Activated T-helper 2 cell treated with anti-CD3 and anti-CD28 coated beads, Interferon-gamma antibody, Interleukin-2, Interleukin-4, amounts not matched to agents 10 μg/mL and 5 μg/mL and 100 μg/mL, durations not matched to agents 14 hours and 24 hours and 36 hours (primary cell): ENCODE measurements at places on chromosomes 3 and 15. TPM values are rescaled to one million over a fixed set of nuclear protein-coding genes. Genes with fewer than 3 reads are reported as not detected.
A peak's percentile ranks its signal among the peaks of the same experiment; 100 is the strongest.

- no peak for DNase-seq
These were observed 30.3 kb upstream of the SETD2 start for GRCh38 chr3:47193871-47194859.

DNA sequence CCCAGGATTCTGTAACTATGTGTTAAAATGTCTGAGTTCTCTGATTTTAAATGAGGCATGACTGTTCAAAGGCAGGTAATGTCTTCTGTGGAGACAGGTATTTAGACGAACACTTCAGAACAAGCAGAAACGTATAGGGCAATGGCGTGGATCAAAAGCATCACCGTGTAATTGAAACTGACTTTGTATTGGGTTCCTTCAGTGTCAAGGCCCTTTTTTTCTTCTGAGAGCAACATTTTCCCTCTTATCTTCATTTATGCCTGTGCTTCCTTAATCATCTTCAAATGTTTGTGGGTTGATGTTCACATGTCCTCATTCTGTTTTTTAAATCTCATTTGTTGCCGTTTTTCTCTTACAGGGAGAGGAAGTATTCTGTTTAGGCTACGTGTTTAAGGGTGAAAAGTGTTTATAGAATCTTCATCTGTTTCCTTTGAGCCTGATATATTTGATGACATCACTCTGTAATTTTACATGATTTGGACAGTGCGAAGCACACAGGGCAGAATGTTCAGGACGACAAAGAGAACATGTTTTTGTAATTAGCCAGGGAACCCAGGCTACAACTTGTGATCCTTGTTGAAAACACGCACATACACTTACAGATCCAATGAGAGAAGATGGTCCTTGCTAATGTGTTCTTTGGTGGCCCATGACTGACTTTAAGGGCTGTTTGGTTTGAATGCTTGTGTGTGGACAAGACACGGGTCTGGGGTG lies 196.0 kb downstream of the LRTM1 start:
- no peak for DNase-seq

DNA sequence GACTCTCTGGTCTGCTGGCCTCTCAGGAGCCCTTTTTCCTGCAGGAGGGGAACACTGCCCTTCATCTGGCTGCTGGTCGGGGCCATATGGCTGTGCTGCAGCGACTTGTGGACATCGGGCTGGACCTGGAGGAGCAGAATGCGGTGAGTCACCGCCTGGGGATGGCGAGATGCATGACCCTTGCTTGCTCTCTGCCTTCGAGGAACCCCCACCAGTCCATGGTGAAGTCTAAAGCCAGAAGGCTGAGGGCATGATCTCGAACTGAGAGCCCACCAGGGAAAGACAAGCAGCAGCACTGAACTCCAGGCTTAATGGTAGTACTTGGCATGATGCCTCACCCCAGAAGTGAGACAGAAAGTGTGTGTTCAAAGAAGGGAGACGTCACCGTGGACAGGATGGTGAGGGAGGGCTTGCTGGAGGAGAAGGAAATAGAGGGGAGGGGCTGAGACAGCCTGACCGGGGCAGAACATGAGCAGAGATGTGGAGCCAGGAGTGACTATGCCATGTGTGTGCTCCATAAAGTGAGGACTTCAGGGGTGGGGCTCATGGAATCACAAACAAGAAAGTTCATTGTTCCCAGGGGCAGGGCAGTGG lies 19.2 kb downstream of the ANKDD1A start:
- no peak for DNase-seq

DNA sequence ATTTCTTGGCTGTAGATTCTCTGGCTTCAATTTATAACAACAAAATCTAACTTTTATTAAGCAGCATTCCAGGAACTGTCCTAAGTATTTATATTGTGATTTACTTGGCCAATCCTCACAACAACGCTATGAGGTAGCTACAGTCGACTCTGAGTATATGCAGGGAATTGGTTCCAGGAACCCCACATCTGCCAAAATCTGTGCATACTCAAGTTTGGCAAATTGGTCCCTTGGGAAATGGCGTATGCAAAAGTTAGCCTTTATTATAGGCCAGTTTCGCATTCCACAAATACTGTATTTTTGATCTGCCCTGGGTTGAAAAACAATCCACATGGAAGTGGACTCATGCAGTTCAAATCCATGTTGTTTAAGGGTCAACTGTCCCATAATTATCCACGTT lies 53.9 kb downstream of the RAP2B start:
- no peak for DNase-seq

SHISA5 gene
- 65.6 and 69.5 TPM in 2 replicates for total RNA-seq

MAP1A gene
- 1.9 TPM in 2 replicates for total RNA-seq

DNA sequence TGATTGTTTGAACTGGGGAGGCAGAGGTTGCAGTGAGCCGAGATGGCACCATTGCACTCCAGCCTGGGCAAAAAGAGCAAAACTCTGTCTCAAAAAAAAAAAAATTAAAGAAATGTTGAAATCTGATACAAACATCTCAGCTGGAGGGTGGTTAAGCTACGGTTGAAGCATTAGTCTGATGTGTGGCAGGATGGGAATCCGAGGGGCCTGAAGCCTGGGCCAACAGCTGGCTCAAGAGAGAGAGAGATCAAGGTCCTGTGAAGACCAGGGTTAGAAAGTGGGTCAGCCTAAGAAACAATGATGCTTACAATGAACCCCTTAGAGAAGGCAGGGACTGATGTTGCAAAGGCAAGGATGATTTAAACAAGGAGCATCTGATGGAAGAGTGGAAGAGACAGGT lies 69.8 kb downstream of the CD200R1L start:
- DNase-seq = no peak

GRCh38 chr15:90174140-90174875 lies 26.8 kb upstream of the SEMA4B start:
- DNase-seq = no peak

LTF gene
- total RNA-seq = not detected in 2 replicates

DNA sequence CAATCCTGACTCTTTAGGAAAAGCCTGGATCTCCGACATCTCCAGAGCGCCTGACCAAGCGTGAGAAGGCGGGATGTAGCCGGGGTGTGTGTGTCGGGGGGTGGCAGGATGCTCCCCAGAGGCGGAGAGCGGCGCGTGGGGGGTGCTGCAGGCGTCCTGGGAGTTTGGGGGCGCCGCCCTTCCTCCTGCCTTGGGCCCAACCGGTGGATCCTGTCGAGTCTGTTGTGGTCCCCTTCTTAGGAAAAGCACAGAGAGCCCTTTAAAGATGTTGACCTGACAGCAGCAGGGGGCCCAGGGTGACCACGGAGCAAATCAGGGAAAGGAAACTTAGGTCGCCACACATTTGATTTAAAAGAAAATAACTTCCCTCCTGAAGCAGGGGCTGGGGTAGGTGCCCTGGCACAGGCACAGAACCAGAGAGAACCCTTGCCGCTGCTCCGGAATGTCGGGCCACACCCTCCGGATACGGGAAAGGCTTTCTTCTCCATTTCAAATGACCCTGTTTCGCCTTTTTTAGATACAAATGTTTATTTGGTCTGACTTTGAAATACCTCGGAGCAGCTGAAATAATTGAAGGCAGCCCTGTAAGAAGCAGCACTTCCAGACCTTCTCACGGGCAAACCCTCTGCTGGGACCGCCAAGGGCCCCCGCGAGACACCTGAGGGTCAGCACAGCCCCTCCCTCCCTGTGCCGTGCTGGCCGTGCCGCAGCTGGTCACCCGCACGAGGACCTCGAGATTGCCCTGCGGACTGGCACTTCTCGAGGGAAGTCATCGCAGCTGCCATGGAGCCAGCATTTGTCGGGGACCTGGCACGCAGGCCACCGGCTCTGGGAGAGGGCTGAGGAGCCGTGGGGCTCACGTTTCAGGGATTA lies 102.9 kb upstream of the KLF13 start:
- DNase-seq = no peak

DNA sequence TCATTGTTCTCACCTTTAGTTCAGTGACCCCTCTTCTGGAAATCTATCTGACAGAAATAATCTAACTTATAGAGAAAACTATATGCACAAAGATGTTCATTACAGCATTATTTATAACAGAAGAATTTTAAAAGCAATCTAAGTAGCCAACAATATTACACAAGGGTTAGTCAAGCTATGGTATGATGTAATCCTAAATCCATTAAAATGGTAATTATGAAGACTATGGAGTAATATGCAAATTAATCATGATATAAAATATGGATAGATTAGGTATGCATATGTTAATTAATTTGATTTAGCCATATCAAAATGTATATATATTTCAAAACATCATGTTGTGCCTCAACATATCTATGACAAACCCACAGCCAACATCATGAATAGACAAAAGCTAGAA lies 17.7 kb upstream of the HERC1 start:
- DNase-seq = no peak

- no peak for DNase-seq
These were observed 59.5 kb upstream of the CTSH start for GRCh38 chr15:79004336-79004735.

GRCh38 chr15:90059208-90059985 lies 42.9 kb downstream of the IDH2 start:
- peak; percentile 67 for DNase-seq

NR1I2 gene
- total RNA-seq = 0.11 TPM in 2 replicates

TRH gene
- not detected in 2 replicates for total RNA-seq

NDN gene
- 4.3 and 4.8 TPM in 2 replicates for total RNA-seq

DNA sequence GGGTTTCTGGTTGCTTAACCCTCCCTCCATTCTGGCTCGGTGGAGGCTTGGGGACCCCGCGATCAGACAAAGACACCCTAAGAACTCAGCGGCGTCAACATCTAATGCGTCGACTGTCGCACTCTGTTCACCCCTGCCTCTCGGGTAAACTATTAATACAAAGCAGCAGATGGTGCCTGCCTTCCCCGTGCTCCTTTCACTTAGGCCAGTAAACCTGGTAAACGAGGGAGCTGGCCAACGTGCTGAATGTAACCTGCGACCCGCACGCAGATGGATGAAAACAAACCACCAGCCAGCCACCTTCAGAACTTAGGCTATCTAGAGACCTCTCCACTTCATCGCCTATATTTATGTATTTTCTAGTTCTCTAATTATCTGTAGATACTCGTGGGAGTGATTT lies 848 bp upstream of the CADPS start:
- DNase-seq = no peak

DNA sequence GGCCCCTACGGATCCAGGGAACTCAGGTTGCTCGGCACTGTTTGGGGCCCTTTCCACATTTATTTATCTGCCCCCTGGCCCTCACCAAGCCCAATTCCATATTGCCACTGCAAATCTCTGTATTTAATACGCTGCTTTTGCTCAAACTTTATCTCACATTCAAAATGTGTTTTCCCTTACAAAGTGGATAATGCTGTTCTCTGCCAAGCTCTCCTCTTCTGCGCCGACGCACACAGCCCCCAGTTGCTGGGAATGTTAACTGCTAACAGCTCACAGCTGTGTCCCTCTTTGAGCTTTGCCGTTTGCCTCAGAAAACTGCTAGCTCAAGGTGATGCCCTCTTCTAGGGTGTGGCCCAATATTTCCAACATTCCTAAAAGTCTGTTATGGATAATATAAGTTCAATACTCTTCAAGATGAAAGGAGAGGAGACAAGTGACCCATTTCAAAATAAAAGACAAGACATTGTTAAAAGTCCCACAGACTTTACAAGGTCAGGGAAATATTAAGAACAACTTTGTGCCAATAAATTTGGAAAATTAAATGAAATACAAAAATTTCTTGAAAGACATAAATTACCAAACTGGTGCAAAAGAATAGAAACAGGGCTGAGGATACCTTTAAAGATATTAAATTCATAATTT lies 12.6 kb upstream of the FBN1 start:
- DNase-seq = no peak

DNA sequence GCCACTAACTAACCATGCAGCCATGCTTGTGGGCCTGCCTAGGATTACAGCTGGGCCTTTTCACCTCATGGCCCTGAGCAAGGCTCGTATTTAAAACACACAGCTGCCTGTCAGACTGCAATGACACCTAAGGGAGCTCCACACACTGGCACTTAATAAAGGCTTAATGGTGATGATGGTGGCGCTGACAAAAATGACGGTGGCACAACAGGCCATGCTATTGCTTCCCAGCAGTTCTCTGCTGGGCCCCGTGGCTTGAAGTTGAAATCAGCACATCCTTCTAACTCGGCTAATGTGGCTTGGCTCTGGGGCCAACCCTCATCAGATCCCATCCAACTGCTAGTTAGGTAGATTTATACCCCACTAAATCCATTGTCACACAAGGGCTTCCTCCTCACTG lies 112.9 kb downstream of the FHIT start:
- DNase-seq = no peak

- DNase-seq = no peak
These were observed 110.1 kb downstream of the DNAH12 start for GRCh38 chr3:57434041-57434440.
